ENCODE measurements at places on chromosomes 11 and 22.

DNA sequence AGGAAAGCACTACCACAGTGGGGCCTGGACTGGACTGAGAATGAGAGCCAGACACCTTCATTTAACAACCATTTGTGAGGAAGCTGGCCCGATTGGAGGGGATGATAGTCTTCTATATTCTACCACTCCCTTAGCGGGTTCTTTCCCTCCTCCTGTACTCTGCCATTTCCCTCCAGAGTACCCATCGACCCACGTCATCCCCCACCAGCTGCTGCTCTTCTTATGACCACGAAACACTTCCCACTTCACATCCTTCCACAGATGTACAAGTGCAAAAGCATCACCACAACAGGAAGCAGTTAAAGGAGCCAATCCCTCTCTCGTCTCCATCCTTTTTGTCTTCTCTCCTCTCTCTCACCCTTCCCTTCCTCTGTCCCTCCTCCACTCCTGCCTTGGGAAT, 18.0 kb upstream of the UBASH3B start:
- no peak for DNase-seq

DNA sequence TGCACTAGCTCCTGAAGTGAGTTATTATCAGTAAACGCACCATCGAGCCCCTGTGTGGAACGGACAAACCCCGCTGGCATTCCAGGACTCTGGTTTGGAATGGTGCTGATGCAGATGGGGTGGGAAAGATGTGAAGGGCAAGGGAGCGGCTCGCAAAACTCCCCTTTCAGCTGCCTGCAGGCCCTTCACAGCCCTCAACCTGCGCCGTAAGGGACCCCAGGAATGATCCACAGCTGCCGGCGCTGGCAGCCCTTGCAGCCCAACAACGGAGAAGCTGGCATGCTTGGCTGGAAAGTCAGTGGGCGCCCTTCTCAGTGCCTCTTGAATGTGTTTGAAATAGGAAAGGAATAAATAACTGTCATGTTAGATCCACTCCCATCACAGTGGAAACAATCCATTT, 1445.5 kb downstream of the BRD1 start:
- DNase-seq, result no peak

DNA sequence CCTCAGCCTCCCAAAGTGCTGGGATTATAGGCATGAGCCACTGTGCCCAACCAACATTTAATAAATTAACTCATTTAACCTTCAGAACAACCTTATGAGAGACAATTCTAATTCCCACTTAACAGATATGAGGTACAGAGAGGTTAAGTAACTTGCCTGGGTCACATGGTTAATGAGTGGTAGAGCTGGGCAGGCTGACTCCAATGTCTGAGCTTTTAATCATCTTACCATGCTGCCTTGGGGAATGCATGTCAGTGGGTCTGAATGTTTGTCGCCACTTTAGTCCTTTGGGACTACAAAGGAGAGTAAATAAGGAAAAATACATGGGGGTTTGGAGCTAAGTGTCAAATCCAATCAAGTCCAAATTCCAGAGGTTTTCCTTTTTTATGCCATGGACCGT, 11.2 kb upstream of the PIK3C2A start:
- no peak for DNase-seq

DNA sequence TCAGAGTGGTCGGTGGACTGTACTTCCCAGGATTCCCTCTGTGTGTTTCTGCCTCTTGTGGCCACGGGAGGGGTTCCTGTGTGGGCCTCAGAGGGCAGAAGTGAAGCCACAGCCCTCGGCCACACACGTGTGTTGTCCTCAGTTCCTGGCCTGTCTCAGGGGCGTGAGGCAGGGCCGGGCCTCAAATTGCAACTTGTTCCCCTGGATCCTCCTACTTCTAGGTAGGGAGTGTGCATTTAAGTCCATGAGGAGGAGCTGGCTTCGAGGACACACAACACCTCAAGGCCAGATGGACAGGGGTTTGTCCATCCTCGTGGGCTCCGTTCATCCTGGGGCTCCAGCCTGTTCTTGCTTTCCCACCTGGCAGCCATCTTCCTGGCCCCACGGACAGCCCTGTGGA, 573.0 kb downstream of the TBC1D22A start:
- no peak for DNase-seq

- no peak for DNase-seq
Measured at GRCh38 chr11:108204929-108205499, 17.4 kb downstream of the NPAT start.

DNA sequence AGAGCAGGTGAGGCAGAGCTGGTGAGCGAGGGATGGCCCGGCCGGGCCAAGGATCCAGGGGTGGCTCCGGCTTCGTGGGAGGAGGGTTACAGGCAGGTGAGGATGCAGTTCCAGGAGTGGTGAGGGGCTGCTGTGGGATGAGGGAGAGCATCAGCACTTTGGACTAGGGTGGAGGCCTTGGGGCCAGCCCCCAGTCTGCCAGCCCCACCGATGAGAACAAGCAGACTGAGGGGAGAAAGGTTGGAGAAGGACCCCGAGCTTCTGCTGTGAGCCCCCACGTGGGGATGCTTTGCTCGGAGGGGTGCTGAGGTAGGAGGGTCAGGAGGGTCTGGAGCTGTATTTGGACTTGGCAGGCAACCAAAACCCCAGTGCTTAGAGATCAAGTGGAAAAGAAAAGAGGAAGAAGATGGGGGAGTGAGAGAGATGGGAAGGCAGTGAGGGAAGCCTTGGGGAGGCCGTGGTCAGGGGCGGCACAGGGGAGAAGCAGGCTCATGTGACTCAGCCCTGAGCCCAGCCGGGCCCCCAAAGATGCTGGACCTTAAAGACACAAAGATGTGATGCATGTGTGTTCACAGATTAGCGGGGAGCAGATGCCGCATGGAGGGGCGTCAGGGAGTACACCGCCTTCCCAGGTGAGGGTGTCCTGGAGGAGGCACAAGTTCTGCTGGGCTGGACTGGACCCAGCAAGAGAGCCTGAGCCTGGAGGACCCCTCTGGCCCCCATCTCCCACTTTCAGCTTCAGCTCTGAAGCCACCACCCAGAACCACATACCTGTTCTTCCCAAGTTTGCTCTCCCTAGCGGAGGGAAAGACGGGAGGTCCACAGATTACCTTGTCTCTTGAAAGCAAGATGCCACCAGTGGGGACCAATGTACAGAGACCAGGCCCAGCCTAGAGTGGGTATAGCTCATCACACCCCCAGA, 91.3 kb downstream of the CDKN1C start:
- no peak for DNase-seq

- DNase-seq, result no peak
Measured at GRCh38 chr11:130677486-130678153, 229.2 kb downstream of the ADAMTS15 start.

- DNase-seq, result no peak
Measured at GRCh38 chr11:5689551-5689983, at the start of gene TRIM22. Gene TRIM22 (plus strand): TSS chr11:5689790. CDS start chr11:5696233, 6,443 bp downstream.

- DNase-seq, result no peak
Measured at GRCh38 chr11:108322666-108323065, 99.8 kb downstream of the ATM start.

GRCh38 chr11:66459138-66459778, 7.4 kb upstream of the PELI3 start:
- no peak for DNase-seq

GRCh38 chr22:36452250-36452977, 29.0 kb downstream of the TXN2 start:
- DNase-seq, result no peak

GRCh38 chr22:24554313-24555164, at the start of gene GUCD1:
Gene GUCD1 (minus strand): TSS chr22:24555138. CDS start chr22:24554991, 147 bp downstream.
- no peak for DNase-seq

GRCh38 chr22:35454416-35455054, 54.6 kb downstream of the MCM5 start:
- no peak for DNase-seq

- peak; percentile 15 for DNase-seq
Measured at GRCh38 chr11:84719935-84720577, 907.1 kb downstream of the DLG2 start.

- no peak for DNase-seq
Measured at GRCh38 chr11:75472081-75472732, 39.2 kb upstream of the KLHL35 start.

DNA sequence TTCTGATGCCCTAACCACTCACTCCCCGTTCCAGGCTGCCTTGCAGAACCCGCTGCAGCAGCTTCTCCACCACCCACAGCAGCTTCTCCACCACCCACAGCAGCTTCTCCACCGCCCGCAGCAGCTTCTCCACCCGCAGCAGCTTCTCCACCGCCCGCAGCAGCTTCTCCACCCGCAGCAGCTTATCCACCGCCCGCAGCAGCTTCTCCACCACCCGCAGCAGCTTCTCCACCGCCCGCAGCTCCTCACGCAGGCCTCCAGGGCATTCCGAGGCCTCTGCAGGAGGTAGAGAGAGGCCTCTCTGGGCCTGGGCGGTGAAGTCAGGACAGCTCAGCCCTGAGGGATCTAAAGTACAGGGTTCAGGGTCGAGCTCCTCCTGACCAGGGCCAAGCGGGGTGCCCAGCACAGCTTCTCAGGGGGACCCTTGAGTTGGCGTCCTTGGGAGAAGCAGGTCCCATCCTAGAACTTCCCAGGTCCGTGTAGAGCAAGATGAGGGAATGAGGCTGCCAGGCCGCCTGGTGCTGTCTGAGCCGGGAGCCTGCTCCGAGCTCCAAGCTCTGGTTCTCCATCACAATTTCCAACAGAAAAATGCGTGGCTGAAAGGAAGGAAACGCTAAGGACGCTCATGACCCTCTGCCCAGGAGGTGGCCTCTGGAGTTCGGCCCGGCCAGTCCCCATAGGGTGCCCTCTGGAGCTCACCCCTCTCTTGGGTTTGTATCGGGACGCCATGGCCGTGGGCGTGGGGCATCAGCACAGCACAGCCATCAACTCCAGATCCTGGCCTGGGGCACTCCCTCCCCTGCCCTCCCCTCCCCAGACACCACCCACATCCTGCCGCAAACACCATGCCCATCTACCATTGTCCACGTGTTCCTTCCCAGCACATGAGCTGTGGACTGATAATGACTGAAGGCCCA, 528.6 kb downstream of the BRD1 start:
- DNase-seq, result no peak

DNA sequence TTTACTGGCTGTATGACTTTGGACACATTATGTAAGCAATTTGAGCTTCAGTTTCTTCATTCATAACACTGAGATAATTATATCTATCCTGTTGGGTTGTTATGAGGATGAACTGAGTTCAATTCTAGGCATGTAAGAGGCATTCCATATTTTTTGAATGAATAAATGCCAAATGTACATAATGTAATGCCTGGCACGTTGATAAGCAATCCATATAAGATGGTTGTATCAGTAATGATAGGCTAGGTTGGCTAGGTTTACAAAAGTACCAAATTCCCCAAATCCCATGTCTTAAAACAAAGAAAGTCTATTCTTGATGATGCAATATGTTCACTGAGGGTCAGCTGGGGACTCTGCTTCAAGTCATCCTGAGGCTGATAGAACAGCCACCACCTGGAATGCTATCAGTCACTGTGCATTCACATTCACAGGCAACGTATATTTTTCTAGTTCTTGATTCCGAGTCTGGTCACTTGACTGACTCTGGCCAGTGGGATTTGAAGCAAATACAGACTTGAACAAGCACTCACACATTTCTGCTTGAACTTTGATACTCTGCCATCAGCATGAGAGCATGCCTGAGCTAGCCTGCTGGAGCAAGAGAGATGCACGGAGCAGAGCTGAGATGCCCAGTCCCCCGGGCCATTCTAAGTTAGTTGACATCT, 104.0 kb upstream of the TIMP3 start:
- DNase-seq, result no peak

GRCh38 chr11:122100756-122101080, 15.3 kb downstream of the BLID start:
- DNase-seq, result no peak

DNA sequence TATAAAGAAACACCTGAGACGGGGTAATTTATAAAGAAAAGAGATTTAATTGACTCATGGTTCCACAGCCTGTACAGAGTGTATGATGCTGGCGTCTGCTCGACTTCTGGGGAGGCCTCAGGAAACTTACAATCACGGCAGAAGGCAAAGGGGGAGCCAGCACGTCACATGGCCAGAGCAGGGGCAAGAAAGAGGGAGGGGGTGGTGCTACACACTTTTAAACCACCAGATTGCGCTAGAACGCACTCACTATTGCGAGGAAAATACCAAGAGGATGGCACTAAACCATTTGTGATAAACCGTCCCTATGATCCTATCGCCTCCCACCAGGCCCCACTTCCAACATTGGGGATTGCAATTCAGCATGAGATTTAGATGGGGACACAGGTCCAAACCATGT, 79.7 kb upstream of the CARD18 start:
- no peak for DNase-seq

GRCh38 chr22:41822317-41823057, 10.4 kb upstream of the SREBF2 start:
- DNase-seq, result no peak

- no peak for DNase-seq
Measured at GRCh38 chr22:43883719-43884415, 7.9 kb downstream of the PNPLA5 start.

GRCh38 chr11:100918551-100919500, 210.8 kb downstream of the PGR start:
- DNase-seq, result no peak

DNA sequence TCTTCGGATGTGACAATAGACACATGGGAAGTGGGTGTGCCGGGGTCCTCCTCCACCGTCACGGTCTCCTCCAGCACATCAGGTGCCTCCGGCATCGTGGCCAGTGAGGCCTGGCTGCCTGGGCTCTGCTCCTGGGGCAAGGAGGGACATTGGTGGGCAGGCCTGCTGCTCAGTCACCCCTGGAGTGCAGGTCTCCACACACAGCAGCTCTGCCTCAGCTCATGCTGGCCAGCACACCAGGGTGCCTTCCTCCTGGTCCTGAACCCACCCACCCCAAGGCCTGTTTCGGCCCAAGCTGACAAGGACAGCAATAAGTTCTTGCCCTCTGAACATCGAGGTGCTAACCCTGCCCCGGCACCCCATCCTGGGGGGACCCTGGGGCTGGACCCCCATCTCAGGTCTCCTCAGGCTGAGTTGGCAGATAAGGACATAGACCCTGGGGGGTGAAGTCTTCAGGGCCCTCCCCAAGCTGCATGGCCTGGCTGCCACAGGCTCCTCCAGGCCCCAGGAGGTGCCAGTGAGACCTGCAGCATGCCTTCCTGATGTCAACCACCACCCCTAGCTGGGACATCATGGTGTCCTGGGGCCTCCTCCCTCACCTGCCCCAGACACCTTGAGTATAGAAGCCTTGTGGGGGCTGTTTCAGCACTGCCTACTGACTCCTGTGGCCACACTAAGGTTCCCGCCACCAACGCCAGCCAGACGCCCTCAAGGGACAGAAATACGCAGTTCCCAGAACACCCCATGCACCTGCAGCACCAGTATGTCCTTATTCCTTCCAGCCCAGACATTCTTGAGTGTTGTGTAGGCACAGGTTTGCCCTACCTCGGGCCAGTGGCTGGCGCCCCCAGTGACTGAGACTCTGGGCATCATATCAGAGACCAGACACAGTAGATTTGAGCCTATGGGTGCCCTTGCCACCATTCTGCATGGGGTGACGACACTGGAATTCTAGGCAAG, 34.4 kb downstream of the ARVCF start:
- DNase-seq, result no peak

- no peak for DNase-seq
Measured at GRCh38 chr11:102157219-102157618, 47.0 kb downstream of the YAP1 start.

DNA sequence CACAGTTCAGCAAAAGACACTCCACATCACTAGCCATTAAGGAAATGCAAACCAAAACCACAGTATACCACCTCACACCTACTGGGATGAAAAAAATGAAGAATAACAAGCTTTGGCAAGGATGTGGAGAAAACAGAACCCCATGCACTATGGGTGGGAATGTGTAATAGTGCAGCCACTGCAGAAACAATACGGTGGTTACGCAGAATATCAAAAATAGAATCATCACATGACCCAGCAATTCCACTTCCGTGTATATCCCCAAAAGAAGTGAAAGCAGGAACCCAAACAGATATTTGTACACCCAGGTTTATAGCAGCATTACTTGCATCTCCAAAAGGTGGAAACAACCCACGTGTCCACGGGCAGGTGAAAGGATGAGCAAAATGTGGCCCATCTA, 20.8 kb downstream of the CARS1 start:
- no peak for DNase-seq

Data from NCI-H510A (cell line).